ENCODE measurements at places on chromosomes 3 and 15.

DNA sequence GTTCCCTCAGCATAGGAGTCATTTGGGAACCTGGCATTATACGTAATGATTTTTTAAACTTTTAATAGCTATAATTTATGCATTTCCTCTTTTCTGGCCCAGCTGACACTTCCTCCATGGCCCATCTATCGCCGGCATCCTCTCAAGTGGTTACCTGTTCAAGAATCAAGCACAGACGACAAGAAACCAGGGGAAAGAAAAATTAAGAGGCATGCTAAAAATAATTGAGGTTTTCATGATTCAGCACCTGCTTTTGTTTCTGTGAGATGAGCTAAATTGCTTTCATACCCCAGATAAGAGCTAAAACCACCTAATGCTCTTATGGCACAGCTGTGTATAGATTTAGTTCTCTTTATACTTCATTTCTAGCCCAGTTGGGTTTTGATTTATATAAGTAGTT, 1.7 kb downstream of the SPCS1 start:
- DNase-seq: no peak

DNA sequence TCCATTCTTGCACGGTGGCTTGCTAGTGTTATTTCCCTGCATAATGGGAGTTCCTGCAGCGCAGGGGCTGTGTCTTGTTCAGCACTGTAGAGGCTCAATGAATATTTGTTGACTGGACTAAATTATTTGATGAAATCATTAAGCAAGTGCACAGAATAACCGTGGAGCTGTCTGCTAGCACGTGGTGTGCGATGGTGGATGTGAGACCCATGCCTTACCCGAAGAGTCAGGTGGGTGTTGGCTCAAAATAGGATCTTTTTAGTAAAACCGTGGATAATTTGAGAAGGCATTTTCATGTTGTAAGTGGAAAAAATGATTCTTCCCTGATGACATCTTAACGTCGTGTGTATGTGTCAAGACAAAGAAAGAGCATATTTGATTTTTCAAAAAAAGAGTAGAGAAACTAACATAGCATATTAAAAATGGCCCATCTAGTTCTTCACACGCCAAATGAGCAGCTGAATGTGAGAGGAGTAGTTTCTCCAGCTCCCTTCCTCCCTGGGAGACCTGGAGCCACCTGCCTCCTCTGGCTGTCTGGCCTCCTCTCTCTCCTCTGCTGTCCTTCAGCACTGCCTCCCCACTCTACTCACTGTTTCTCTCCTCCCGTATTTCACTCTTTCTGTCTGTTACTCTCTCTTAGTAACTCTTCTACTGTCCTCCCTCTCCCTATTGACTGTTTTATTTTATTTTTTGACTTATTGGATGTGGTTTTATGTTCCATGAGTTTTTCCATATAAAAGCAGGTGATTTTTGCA, 6.3 kb downstream of the FAM81A start:
- no peak for DNase-seq

GRCh38 chr15:56950979-56951378, 32.5 kb downstream of the TCF12 start:
- no peak for DNase-seq

DNA sequence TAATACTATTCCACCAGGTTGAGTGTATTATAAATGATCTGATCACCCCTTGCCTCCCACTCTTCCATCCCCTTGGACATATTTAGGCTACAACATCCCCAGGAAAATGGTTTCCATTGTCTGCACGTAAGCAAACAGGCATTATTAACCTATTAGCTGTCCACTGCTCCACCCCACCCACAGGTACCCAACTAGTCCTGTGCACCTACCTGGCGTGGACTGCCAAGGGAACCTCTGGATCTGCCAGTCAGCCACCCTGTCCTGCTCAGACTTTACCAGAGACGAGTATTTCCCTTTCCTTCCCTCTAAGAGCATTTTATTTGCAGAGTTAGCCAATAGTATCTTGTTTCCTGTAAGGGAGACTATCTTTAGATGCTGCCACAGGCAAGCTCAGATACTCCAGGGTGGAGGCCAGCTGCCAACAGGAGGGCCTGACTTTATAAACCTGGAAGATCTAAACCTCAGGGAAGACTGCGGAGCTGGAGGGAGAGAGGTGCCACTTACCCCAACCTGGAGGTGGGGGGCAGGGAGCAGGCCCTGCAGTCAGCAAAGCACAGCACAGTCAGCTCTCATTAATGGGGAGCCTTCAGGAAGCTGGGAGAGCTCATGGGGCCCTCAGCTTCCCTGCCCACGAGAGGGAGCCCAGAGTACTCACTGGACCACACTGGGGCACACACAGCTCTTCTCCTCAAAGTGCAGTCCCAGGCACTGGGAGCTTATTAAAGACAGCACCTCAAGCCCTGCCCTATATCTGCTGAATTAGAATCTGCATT, at the start of gene CX3CR1:
TSS of gene CX3CR1 (minus strand) at position 292 of the 773 bp plus-strand sequence. CDS start 13,527 bp downstream, outside the sequence.
- no peak for DNase-seq

DNA sequence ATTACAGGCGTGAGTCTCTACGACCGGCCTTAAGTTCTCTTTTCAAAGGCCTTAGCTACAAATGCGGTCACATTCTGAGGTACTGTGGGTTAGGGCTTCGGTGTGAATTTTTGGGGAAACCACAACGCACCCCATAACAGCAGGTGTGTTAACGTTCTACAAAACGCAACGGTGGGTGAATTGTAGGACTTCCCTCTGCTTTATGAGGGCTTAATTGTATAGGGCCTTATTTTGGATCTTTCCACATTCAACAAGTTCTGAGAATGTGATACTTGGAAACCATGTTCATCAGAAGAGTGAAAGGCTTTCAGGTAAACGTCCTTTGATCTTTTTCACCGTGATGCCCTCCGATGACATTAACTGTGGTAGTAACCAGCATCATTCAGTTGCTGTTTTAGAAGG, 998.6 kb upstream of the CFAP20DC start:
- DNase-seq: peak; percentile 77

GRCh38 chr3:50603261-50604109, 8.1 kb downstream of the CISH start:
- no peak for DNase-seq

GRCh38 chr15:83947156-83947555, 288.4 kb upstream of the GOLGA6L4 start:
- no peak for DNase-seq

- DNase-seq: peak; percentile 60
Measured at GRCh38 chr15:85407421-85408269, 27.2 kb downstream of the AKAP13 start.

DNA sequence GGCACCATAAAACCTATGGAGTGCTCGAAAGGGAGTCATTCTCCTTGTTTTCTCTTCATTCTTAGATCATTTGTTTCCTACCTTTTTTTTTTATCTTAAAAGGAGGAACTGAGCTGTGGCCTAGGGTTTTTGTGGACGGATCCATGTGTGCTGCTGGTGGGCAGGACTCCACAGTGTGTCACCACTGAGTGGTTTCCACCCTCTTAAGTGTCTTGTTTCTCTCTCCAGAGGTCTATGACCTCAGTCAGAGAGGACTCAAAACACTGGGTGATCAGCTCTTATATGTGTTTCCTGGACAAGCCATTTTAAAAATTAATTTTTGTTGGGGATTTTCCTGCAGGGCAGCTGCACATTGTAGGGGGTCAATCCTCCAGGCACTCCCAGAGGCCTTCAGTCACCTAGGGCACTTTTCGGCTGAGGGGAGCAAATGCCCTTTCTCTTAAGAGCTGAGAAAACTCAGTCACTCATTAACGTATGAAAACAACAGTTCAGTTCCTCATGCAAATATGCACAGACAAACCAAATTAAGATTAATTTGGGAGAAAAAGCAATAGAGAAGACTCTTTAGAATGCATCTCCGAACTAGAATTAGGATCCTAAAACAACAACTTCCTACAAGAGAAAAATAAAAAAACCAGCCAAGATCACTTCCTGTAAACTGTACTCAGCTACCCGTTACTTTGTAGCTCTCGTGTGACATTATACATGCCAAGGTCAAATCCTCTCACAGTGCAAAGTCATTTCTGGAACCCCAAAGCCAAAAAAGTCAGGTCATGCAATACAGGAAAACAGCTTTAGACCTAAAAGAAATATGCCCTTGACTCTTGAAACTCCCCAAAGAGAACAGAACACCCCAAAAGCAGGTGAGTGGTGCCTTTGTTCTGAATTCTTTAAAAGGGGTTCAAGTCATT, 27.6 kb upstream of the FAM3D start:
- no peak for DNase-seq

GRCh38 chr3:106014518-106014917, 145.7 kb upstream of the CBLB start:
- DNase-seq: no peak

- peak; percentile 40 for DNase-seq
Measured at GRCh38 chr3:16370872-16371740, 106.1 kb downstream of the OXNAD1 start.

GRCh38 chr3:159879146-159879545, 109.5 kb upstream of the IL12A start:
- no peak for DNase-seq

- no peak for DNase-seq
Measured at GRCh38 chr3:38281895-38282686, at the start of gene SLC22A14. SLC22A14 (plus strand) TSS chr3:38282294; CDS start chr3:38306027, 23,733 bp downstream.

DNA sequence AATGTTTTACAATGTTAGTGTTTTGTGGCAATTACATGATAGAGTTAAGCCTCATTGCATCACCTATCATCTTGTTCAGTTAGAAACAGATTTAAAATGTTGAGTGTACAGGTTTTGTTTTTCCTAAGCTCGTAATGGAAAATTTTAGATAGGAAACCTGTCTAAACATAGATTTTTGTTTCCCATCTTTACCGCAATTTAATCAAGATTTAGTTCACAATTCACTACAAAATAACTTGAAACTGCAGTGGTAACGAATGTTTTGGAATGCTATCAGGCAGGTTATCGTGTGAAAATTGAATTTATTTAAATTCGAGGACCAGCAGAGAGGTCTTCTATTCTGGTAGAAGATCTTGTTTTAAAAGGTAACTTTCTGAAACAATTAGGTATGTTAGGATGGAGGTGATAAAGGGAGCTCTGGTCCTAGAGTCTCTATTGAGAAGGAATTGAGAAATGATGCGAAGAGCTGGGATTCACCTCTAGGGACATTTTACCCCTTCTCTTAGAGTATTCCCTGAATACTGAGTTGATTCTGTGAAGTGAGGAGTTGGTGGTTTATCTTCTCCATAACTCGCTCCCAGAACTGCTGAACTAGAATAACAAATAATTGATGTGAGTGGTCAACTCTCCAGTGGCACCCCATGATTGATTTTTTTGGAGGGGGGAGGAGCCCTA, 1.4 kb downstream of the DOCK3 start:
- no peak for DNase-seq

- DNase-seq: no peak
Measured at GRCh38 chr3:49029563-49029884, 326 bp upstream of the IMPDH2 start.

DNA sequence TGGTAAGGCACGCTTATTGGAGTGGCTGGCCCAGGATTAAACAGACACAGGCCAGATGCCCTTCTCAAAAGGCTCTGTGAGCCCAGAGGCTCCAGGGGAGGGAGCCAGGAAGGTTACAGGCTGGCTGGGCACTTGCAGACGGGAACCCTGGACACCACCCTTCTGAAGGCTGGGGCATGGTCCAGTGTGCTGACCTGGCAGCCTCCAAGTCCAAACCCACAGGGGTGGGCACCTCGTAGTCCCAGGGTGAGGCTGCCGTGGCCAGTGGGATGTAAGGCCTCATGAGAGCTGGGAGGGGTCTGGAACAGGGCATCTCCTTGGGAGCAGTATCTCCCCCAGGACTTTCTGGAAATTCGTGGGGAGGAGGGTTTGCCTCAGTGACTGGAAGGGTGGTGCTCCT, 19.6 kb downstream of the EFCC1 start:
- DNase-seq: no peak

- DNase-seq: no peak
Measured at GRCh38 chr3:187773233-187774184, 28.2 kb upstream of the BCL6 start.

DNA sequence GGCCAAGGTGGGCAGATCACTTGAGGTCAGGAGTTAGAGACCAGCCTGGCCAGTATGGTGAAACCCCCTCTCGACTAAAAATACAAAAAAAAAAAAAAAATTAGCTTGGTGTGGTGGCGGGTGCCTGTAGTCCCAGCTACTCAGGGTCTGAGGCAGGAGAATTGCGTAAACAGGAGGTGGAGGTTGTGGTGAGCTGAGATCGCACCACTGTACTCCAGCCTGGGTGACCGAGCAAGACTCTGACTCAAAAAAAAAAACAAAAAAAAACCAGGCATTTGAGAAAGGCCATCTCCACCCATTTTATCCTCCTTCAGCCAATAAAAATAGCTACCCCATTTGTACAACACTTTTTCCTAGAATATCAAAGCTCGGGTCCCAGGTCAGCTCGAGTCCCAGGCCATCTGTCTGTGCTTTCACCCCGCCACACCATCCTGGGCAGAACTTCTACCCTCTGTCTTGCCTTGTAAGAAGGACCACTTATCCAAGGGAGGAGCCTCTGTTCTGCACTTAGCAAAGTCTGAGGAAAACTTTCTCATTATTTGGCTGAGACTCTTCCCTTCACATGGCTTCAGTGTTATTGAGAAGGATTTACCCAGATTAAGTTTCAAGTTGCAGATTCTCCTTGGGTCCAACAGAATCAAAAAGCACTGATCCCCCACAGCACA, 99.1 kb downstream of the MESD start:
- no peak for DNase-seq

- no peak for DNase-seq
Measured at GRCh38 chr3:158098834-158099424, 7.3 kb downstream of the SHOX2 start.

- DNase-seq: no peak
Measured at GRCh38 chr15:64024172-64025050, 21.9 kb downstream of the DAPK2 start.

- no peak for DNase-seq
Measured at GRCh38 chr15:88341006-88341405, 84.5 kb upstream of the NTRK3 start.

- DNase-seq: no peak
Measured at GRCh38 chr15:70055601-70056051, 42.1 kb downstream of the TLE3 start.

GRCh38 chr3:150303768-150304167, 104.3 kb upstream of the TSC22D2 start:
- no peak for DNase-seq

DNA sequence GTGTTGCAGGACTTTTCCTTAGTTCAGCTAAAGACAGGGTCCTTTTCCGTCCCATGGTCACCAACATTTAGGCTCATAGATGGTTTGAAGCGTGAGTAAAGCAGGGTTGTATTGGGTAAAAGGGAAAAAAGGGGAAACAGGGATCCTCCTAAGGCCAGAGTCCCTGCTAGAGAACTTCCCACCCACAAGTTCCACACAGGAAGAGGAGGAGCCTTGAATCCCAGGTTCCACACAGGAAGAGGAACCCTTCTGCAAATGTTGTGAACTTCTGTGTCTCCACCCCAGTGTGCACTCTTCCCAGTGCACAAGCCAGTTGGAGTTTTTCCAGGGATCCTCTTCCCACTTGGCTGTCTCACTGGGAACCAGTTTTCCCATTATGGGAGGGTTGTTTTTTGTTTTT, 27.6 kb upstream of the ATP8B4 start:
- no peak for DNase-seq

- DNase-seq: peak; percentile 51
Measured at GRCh38 chr3:107985496-107985895, 105.3 kb downstream of the CD47 start.

GRCh38 chr3:192481638-192482037, 245.7 kb downstream of the FGF12 start:
- DNase-seq: no peak

GRCh38 chr15:89457086-89457485, 39.3 kb downstream of the RHCG start:
- DNase-seq: no peak

GRCh38 chr3:43861635-43862034, 170.9 kb downstream of the ABHD5 start:
- DNase-seq: no peak

Measured in CD4-positive, alpha-beta T cell treated with Interleukin-15 for 4 hours (primary cell).